Thyroid gland (tissue), 4 donors: ENCODE measurements at places on chromosomes 13 and 19. TPM values are rescaled to one million over a fixed set of nuclear protein-coding genes. Genes with fewer than 3 reads are reported as not detected.

SLC5A5 gene
- 4.3 TPM for total RNA-seq

DNA sequence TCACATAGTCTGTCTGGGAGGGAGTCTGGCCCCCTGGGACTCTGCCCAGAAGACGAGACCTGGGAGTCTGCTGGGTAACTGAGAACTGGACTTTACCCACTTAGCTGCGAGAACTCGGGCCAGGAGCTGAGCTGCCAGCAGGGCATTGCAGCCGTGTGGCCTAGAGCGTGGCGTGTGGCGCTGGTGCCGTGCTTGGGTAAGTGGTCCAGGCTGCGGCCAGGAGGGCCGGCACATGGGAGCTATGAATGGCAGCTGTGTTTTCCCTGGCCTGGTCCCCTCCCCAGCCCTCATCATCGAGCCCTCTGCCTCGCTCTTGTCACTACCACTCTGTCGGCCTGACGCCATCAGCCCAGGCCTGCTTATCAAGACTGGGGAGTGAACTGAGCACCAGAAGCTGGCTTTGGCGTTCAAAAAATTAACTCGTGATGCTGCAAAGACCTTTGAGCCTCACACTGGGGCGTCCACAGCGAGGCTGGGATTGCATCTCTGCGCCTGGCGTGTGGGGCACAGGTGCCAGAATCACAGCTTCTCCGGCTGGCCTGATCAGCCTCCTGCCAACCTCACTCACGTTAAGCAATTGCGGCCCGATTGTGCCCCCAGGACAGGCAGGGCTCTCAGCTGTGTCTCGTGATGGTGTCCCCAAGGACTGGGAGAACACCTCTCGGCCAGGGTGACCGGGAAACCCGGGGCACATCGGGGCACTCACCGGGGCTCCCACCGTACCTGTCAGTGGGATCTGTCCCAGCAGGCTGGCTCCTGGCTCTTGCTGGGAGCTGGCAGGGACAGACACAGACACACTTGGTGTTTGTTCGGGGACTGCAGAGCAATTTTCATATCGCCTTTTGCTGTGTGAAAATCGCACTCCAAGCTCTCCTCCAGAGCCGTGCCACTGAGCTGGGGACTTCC, 85.9 kb downstream of the KDM4B start:
- DNase-seq: no peak
- no peaks in the 10 kb centered on the region for H3K27me3 ChIP-seq
- H3K4me1 ChIP-seq: no peaks in the 10 kb centered on the region
- H3K36me3 ChIP-seq: peaks cover 12% of the 10 kb centered on the region

IL12RB1 gene
- total RNA-seq: not detected

DNA sequence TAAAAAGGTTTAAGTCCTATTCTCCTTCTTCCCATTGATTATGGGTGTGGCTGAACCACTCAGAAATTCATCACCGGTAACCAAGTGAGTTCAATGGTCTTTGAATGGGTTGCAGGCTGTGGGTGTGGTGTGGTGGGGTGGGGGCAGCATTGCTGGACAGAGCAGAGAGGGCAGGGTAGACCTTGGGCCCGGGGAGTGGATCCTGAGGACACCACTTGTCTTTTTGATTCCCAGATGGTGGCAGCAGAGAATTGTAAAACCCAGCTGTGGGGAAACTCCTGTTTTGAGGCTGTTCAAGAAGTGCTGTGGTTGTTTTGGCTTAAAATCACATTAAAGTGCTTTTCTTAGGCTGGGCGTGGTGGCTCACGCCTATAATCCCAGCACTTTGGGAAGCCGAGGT, 45.8 kb upstream of the RGCC start:
- DNase-seq: peak; percentile 5
- H3K27me3 ChIP-seq: no peaks in the 10 kb centered on the region
- no peaks in the 10 kb centered on the region for H3K4me1 ChIP-seq
- H3K27ac ChIP-seq: no peak overlapping the region
- H3K4me3 ChIP-seq: no peak overlapping the region

DNA sequence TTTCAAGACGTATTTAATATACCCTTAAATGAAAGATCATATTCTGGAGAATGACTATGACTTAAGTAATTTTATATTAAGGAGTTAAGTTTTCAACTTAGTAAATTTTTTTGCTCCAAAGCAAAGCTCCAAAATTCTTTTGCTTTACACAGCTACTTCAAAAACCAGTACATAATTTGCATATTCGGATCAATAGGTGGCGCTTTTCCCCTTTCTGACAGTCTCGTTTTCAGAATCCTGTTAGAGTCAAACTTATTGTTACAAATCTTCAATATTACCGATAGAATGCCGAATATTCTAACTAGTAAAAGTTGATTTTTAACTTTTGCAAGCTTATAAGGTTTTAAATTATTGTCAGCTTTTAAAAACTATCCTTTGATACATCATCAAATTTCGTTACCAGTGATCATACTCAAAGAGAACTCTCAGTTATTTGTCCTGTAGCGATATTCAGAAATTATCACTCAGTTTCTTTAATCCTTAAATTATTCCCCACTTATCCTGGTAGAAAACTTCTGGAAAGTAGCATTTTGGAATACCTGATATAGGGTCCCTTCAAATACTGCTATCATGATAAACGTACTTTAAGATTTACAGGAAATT, 852.7 kb upstream of the KLHL1 start:
- no peaks in the 10 kb centered on the region for H3K27me3 ChIP-seq
- no peaks in the 10 kb centered on the region for H3K36me3 ChIP-seq
- no peak overlapping the region for H3K27ac ChIP-seq
- no peak for DNase-seq

DNA sequence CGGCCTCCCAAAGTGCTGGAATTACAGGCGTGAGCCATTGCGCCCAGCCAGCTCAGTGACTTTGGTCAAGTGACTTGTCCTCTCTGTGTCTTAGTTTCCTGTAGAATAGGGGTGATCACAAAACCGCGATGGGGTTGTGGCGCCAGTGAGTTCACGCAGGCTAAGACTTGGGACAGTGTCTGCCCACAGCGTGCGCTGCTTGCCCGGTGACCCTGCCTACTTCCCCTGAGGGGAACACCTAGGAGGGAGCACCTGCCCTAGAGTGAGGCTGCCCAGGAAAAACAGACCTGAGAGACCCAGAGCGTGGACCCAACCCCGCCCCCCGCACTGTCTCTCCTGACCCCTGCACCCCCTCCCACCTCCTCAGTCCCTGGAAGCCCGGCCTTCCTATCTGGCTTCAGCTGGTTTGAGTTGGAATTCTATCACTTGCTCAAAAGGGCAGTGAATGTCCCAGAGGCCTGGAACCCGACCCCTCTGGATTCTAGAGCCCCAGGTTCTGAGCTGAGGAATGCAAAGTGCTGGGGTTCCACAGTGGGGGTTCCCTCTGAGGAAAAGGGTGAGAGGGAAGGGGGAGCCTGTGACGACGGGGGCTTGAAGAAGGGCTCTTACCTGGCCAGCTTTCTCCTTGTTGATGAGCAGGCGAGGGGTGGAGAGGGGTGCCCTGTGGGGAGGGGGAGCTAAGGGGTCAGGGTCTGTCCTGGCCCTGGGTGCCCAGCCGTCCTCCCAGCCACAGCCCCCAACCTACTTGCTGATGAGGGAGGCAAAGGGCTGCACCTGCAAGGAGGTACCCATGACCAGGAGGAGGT, 2.2 kb upstream of the RINL start:
- H3K36me3 ChIP-seq: peaks cover 23% of the 10 kb centered on the region
- H3K27ac ChIP-seq: no peak overlapping the region
- DNase-seq: no peak
- no peaks in the 10 kb centered on the region for H3K27me3 ChIP-seq

DNA sequence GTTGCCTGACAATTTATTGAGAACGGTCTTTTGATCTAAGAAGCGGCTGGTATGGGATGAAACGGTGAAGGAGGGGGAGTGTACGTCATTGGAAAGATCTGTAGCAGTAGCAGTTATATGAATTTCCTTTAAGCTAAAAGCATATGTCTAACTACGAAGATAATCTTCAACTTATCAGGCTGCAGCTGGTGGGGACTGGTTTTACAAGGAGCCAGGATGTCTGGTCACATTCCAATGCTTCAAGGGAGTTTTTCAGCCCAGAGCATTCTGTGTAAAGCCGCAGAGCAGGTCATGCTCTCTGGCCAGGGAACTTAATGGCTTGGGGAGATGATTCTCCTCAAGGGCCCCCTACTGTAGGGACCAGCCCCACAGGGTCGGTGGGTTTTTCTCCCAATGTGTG, 29.2 kb downstream of the CLEC4M start:
- H3K4me1 ChIP-seq: no peaks in the 10 kb centered on the region
- no peak for DNase-seq
- H3K27me3 ChIP-seq: peaks cover 15% of the 10 kb centered on the region
- H3K36me3 ChIP-seq: no peaks in the 10 kb centered on the region

SH2D3A gene
- 14.1 TPM for total RNA-seq

- no peak for DNase-seq
- no peak overlapping the region for H3K27ac ChIP-seq
- no peaks in the 10 kb centered on the region for H3K27me3 ChIP-seq
- no peaks in the 10 kb centered on the region for H3K36me3 ChIP-seq
- H3K4me1 ChIP-seq: no peaks in the 10 kb centered on the region
These were observed 185.2 kb upstream of the SOX1 start for GRCh38 chr13:111881700-111882099.

DNA sequence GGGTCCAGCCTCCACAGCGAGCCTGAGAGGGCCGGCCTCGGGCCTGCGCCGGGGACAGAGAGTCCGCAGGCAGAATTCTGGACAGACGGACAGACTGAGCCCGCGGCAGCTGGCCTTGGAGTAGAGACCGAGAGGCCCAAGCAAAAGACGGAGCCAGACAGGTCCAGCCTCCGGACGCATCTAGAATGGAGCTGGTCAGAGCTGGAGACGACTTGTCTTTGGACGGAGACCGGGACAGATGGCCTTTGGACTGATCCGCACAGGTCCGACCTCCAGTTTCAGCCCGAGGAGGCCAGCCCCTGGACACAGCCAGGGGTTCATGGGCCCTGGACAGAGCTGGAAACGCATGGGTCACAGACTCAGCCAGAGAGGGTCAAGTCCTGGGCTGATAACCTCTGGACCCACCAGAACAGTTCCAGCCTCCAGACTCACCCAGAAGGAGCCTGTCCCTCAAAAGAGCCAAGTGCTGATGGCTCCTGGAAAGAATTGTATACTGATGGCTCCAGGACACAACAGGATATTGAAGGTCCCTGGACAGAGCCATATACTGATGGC, 490 bp downstream of the ITPKC start:
- H3K4me3 ChIP-seq: peak overlapping the region; percentile 75
- H3K27ac ChIP-seq: peak overlapping the region; percentile 91
- no peaks in the 10 kb centered on the region for H3K36me3 ChIP-seq

- no peak for DNase-seq
- H3K4me1 ChIP-seq: no peaks in the 10 kb centered on the region
- no peak overlapping the region for H3K4me3 ChIP-seq
- H3K27me3 ChIP-seq: no peaks in the 10 kb centered on the region
- no peak overlapping the region for H3K27ac ChIP-seq
These were observed 1364.9 kb upstream of the MIR17HG start for GRCh38 chr13:89982407-89983095.

FGF22 gene
- total RNA-seq: not detected

DNA sequence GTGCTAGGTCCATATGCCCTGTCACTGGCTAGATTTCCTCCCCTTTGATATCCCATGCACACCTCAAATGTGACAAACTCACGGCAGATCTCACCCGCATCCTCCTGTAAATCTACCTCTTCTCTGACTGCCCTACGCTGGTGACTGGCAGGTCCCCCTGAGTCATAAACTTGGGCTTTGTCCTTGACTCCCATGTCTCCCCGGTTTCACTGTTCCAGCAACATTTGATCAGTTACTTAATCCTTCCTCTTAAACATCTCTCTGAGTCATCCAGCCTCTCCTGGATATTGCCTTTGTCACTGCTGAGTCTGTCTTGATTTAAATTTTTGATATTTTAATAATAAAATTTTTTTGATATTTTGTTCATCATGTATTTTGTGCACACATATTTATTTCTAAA, 26.5 kb downstream of the FAM216B start:
- H3K4me3 ChIP-seq: no peak overlapping the region
- no peak overlapping the region for H3K27ac ChIP-seq
- no peak for DNase-seq
- no peaks in the 10 kb centered on the region for H3K36me3 ChIP-seq

MIR17HG gene
- 4.1 TPM for total RNA-seq

GRCh38 chr19:40724855-40725254, 7.9 kb downstream of the ITPKC start:
- H3K27ac ChIP-seq: no peak overlapping the region
- no peak for DNase-seq
- H3K4me3 ChIP-seq: no peak overlapping the region
- H3K4me1 ChIP-seq: peaks cover 22% of the 10 kb centered on the region
- H3K36me3 ChIP-seq: peaks cover 51% of the 10 kb centered on the region
- H3K27me3 ChIP-seq: no peaks in the 10 kb centered on the region

GRCh38 chr19:1000095-1000494, at the start of gene GRIN3B:
Gene GRIN3B (plus strand): TSS chr19:1000419. CDS start chr19:1000438, 19 bp downstream.
- H3K4me3 ChIP-seq: no peak within 1 kb of the TSS
- peaks cover 29% of the 10 kb centered on the region for H3K4me1 ChIP-seq
- no peak within 1 kb of the TSS for H3K27ac ChIP-seq
- H3K27me3 ChIP-seq: no peaks in the 10 kb centered on the region
- H3K36me3 ChIP-seq: no peaks in the 10 kb centered on the region
- DNase-seq: peak; percentile 46
